Type B pancreatic cell (in vitro differentiated cells): ENCODE measurements at places on chromosomes 12 and 14. TPM values are rescaled to one million over a fixed set of nuclear protein-coding genes. Genes with fewer than 3 reads are reported as not detected.

PIK3C2G gene
- total RNA-seq: 4.6 and 8.4 TPM in 2 replicates

SCFD1 gene
- 68.8 and 93.8 TPM in 2 replicates for total RNA-seq

KLRD1 gene
- total RNA-seq: 0.48 TPM in 1 of 2 replicates, not detected in the other

LRP1-AS gene
- not detected in 2 replicates for total RNA-seq

DNA sequence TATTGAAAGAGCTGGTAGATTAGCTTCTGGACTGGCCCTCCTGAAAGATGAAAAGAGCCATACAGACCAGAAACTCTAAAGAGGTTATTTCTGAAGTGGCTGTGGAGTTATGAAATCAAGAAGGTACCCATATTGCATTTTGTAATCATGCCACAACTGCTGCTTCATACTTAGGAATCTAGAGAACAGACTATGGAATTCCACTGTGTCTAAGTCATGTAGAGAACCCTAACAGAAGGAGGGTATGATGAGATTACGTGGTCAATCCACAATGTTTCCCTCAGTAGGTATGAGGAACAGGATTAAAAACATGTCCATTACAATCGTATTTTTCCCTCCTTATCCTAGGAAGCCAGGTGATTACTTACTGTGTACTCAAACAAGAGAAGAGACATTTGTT is 708.8 kb downstream of the RERGL start:
- no peak for DNase-seq

- DNase-seq: no peak
Measured at GRCh38 chr14:65179918-65180724, 77.8 kb upstream of the MAX start.

DNA sequence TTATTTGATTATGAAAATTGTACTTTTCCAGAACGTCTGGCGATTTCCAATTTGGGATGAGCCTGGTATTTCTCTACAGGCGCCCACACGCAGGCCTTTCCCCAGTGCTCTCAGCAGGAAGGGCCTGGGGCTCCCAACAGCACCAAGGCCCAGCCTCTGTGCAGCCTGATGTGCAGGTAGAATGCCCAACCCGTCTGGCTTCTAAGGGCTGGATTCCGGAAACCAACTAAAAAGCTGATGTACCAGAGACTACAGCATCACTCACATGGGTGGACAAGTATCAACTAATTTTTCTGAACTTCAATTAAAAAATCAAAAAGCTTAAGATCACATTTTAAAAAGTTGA is 25.8 kb downstream of the CDC42BPB start:
- no peak for DNase-seq

- DNase-seq: peak; percentile 80
Measured at GRCh38 chr14:54564868-54565784, 1.8 kb upstream of the SAMD4A start.

GRCh38 chr14:26913786-26914185 is 316.0 kb upstream of the NOVA1 start:
- no peak for DNase-seq
